ENCODE measurements at places on chromosomes 4 and X. TPM values are rescaled to one million over a fixed set of nuclear protein-coding genes. Genes with fewer than 3 reads are reported as not detected.

The ODAPH gene
- total RNA-seq, result not detected

The FGFRL1 gene
- 14.3 TPM for total RNA-seq

The MAGEB2 gene
- not detected for total RNA-seq

- no peak for DNase-seq
- no peak overlapping the region for H3K4me3 ChIP-seq
- H3K27me3 ChIP-seq, result no peaks in the 10 kb centered on the region
- peaks cover 82% of the 10 kb centered on the region for H3K36me3 ChIP-seq
- no peaks in the 10 kb centered on the region for H3K4me1 ChIP-seq
Observed at GRCh38 chr4:7024336-7024890, 18.8 kb upstream of the TADA2B start.

- H3K27me3 ChIP-seq, result no peaks in the 10 kb centered on the region
- H3K4me3 ChIP-seq, result no peak overlapping the region
- no peaks in the 10 kb centered on the region for H3K36me3 ChIP-seq
- DNase-seq, result no peak
- H3K27ac ChIP-seq, result no peak overlapping the region
Observed at GRCh38 chr4:175092114-175092513, 174.0 kb downstream of the ADAM29 start.

GRCh38 chr4:42473071-42473684, 75.9 kb downstream of the SHISA3 start:
- H3K4me3 ChIP-seq, result no peak overlapping the region
- no peaks in the 10 kb centered on the region for H3K27me3 ChIP-seq
- no peaks in the 10 kb centered on the region for H3K4me1 ChIP-seq
- H3K27ac ChIP-seq, result no peak overlapping the region
- H3K36me3 ChIP-seq, result no peaks in the 10 kb centered on the region
- DNase-seq, result no peak

GRCh38 chr4:96972920-96973319, 1133.0 kb downstream of the PDHA2 start:
- no peak for DNase-seq
- H3K36me3 ChIP-seq, result no peaks in the 10 kb centered on the region

GRCh38 chr4:140343303-140343702, 30.1 kb upstream of the SCOC start:
- H3K4me1 ChIP-seq, result no peaks in the 10 kb centered on the region
- no peak for DNase-seq
- no peak overlapping the region for H3K4me3 ChIP-seq
- H3K36me3 ChIP-seq, result no peaks in the 10 kb centered on the region
- no peak overlapping the region for H3K27ac ChIP-seq
- peaks cover 11% of the 10 kb centered on the region for H3K27me3 ChIP-seq
